Thyroid gland (tissue), 4 donors: ENCODE measurements at places on chromosomes 6 and 20. TPM values are rescaled to one million over a fixed set of nuclear protein-coding genes. Genes with fewer than 3 reads are reported as not detected.

Gene CLVS2
- not detected for total RNA-seq

DNA sequence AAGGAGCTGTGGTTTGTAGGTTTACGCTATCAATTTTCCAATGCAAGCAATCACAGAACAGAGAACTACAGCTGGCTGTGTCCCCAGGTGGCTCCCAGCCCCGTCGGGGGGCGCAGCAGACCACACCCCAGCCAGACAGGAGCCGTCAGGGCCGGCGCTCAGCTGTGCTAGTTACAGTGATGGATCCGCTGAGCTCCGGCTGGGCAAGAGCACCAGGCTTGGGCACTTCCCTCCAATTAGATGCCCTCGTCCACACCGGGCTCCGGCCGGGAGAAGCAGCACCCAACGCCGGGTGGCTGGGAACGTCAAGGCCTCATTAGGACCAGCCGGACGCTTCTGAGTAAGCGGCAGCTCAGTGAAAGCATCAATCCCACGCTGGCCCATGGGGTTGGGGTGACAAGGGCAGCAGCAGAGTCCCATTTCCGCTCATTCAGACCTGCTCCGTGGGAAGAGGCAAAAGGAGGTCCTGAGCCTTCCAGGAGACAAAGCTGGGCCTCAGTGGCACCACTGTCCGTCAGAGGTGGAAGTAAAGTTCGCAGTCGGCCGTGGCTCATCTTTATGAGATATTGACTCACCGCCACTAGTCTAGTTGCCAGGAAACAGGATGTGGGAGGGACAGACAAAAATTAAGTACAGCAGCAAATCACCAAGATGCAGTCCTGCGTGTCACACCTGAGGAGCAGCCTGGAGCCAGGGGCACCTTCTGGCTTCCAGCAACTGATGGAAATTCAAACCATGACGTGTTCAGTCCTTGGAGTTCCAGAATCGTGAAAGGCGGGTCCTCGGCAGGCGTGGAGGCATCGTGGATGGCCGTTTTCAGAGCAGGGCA, 164.1 kb downstream of the TAF4 start:
- DNase-seq = no peak
- no peaks in the 10 kb centered on the region for H3K27me3 ChIP-seq
- no peak overlapping the region for H3K27ac ChIP-seq
- no peaks in the 10 kb centered on the region for H3K4me1 ChIP-seq
- H3K36me3 ChIP-seq = no peaks in the 10 kb centered on the region
- H3K4me3 ChIP-seq = no peak overlapping the region

GRCh38 chr6:166589337-166589731, 2.9 kb upstream of the RAMACL start:
- no peaks in the 10 kb centered on the region for H3K36me3 ChIP-seq
- DNase-seq = no peak
- no peak overlapping the region for H3K4me3 ChIP-seq
- peaks cover 17% of the 10 kb centered on the region for H3K4me1 ChIP-seq

DNA sequence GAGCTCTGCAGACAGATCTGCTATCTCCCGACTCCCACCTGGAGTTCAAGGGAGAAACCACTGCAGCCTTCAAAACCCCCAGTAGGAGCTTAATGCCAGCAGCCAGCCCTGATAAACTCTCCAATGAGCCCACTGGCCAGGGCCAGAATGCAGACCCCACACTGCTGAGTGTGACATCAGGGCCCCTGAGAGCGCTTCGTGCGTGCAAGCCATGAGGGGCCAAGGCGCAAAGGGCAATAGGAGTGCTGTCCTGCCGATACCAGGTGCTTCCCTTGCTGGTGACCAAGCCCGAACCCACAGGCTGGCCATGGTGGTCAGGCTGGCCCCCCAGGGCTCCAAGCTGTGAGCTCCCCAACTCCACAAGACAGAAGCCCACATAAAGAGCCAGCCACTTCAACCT, 33.2 kb upstream of the CST7 start:
- H3K36me3 ChIP-seq = no peaks in the 10 kb centered on the region
- H3K27ac ChIP-seq = no peak overlapping the region
- peaks cover 9% of the 10 kb centered on the region for H3K4me1 ChIP-seq
- H3K4me3 ChIP-seq = no peak overlapping the region
- no peak for DNase-seq

DNA sequence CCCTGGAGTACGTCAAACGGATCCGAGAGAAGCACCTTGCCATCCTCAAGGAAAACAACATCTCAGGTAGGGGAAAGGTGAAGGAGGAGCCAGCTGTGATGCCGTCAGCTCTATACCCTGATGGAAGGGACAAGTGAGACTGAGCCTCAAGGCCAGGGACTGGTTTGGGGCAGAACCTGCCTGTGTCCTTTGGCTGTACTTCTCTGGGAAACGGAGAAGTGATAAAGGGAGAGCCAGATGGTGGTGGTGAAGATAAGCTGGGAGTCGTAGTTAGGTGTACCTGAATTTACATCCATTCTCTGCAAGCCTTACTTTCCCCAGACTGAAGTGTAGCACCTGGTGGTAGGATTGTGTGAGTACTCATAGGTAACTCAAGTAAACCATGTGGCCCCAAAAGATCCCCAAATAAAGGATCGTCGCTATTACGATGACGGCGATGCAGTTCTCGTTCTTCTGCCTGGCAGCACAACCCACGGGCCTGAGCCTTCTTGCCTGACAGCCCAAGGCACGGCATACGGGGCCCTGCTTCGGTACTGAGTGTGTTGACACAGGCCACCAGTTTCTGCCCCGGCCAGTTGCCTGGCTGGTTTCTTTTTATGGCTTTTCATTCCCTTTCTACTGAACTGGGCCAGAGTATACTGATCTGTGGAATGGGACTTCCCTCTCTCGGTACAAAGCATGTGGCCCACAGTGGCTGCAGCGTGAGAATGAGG, 10.6 kb downstream of the PCIF1 start:
- peaks cover 92% of the 10 kb centered on the region for H3K36me3 ChIP-seq
- H3K4me3 ChIP-seq = no peak overlapping the region
- H3K27ac ChIP-seq = no peak overlapping the region
- no peak for DNase-seq
- H3K4me1 ChIP-seq = no peaks in the 10 kb centered on the region

Gene TFAP2D
- total RNA-seq = not detected
